ENCODE measurements at places on chromosomes 4 and X.

DNA sequence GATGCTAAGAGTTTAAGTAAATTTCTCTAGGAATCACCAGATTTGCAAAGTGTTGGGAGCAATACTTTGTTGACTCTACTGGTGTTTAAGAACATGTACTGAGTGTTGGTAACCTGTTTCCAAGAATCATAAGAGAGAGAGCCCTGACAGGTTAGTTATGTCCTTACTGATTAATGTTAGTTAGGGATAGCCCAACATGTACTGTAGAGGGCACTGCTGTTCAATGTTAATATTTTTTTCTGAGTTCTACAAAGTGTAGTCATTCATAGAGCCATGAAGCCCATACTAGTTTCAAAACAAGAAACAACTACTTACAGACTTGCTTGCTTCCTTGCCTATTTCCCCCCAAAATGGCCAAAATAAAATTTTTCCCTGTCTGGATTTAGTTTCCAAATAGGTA lies 11.9 kb downstream of the TMPRSS11D start:
- peak; percentile 51 for DNase-seq

- DNase-seq = peak; percentile 3
Observed at GRCh38 chr4:125787707-125788106, 473.0 kb downstream of the FAT4 start.

DNA sequence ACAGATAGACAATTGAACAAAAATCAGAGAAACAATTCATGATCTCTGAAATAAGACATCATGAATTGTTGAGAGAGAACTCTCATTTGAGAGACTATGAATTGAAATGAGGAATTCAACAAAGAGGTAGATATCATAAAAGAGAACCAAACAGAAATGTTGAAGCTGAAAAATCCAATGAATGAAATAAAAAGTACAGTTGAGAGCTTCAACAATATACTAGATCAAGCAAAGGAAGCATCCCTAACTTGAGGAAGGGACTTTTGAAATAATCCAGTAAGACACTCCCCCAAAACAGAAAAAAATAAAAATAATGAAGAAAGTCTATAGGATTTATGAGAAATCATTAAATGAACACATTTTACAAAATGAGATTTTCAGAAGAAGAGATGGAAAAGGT lies 310.0 kb upstream of the PCDH10 start:
- DNase-seq = no peak

GRCh38 chr4:4332529-4332928 lies 42.5 kb downstream of the ZBTB49 start:
- no peak for DNase-seq

DNA sequence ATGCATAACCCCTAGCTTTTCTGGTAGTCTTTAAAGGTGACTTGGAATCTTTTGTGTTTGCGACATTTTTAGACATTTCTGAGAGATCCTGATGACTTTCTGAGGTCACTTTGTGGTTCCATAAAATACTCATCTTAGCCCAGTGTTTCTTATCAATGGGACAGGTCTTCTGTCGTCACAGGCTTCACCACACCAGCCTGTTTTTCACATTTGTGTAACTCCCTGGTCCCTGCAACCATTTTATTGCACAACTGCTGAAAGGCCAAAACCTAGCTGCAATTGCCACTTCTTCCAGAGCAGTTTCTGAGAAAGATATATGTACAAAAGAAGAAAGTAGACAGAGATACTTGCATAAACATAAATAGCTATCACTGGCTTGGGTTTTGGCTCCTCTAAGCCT lies 120.9 kb downstream of the IL15 start:
- DNase-seq = no peak

GRCh38 chr4:6378493-6379445 lies 93.6 kb downstream of the PPP2R2C start:
- no peak for DNase-seq

DNA sequence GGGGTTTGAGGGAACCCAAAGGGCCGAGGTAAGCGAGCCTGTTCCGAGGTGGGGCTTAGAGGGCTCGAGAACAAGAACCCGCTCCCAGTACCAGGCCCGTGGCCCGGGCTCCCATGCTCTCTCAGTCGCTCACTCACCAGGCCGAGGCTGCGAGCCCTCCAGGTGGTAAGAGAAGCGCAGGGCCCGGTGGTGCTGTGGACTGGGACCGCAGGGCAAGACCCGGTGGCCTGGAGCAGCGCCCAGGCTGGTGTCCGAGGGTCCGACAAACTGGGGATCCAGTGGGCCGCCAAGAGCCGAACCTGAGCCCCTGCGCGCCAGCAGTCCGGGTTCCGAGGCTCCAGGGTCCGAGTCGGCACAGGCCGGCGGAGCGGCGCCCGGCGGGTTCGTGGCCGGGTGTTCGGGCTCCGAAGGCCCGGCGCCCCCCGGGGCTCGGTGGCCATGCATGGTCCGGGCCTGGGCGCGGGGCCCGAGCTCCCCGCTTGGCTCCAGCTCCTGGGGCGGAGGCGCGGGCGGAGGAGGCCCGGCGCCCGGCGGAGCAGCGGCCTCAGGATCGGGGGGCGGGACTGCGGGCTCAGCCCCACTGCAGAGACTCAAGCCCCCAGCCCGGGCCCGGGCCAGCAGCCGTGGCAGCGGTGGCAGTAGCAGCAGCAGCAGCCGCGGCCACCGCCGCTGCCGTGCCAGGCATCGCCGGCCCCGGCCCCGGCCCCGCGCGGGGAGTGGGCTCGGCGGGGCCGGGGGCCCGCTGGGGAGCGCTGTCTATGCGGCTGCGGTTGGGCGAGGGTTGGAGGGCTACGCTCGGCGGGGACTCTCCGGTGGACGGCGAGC lies 833 bp downstream of the FGD1 start:
- DNase-seq = no peak

DNA sequence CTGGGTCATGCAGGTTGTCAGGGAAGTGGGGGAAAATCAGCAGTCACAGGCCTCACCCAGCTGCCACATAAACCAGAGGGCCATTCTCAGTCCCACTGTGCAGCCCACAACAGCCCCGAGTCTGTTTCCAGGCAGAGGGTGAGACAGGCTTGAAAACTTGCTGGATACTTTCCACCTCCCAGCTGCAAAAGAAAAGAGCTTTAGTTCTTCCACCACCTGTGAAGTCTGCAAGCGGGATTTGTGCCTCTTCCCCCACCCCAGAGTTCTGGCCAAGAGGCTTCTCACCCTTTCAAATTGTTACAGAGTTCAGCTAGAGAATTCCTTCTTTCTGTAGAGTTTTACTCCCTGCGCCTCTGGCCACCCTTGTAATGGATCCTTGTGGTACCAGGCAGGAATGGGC lies 115.5 kb upstream of the ZDHHC15 start:
- no peak for DNase-seq

DNA sequence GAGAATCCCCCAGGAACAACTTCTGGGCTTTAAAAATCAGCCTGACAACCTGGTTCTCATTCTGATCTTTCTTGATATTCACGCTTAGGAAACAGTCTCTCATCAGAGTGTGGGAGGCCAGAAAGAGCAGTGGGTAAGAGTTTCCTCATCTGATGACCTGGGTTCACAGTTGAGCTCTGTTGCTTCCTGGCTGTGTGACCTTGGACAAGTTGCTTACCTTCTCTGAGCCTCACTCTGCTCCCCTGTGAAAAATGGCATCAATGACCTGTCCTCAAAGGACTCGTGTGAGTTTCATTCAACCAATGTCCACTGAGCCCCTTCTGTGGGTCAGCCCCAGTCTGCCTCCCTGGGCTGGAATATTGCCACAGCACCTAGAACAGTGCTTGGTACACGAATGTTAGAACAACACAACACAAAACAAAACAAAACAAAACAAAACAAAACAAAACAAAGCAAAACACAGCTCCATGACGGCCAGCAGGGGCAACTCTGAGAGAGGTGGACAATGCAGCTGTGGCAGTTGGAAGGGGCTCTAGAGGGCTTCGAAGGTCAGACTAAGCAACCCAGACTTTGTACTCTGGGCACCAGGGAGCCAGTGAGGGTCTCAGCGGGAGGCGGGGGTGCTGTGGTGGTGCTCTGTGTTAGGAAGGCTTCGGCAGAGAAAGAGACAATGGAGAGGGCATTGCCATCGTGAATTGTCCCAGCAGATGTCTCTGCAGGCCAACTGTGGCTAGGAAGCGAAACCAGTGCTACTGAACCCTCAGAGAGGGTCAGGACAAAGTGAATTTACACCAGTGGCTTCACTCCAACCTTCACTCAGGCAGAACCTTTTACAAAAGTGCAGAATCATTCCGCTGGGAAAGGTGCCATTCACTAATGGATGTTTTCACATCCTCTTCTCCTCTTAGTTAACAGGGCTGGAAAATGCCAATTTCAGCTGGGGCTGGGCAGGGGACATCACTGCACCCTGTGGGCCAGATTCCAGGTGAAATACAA lies 14.3 kb upstream of the C4orf50 start:
- no peak for DNase-seq

DNA sequence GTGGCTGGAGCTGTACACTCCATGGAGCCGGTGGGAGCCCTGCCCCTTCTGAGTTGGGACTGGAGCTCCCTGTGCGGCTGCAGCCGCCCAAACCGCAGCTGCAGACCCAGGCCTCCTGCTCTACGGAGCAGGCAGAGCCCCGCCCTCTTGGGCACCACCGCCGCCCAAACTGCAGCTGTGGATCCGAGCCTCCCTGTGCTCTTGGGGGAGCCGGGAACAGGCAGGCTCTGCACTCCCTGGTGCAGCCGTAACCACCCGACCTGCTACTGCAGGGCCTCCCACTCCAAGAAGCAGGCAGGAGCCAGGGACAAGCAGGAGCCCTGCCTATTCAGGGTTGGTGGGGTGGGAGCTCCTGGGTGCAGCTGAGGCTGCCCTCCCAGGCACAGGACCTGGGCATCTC lies 237.5 kb upstream of the ATP6AP2 start:
- no peak for DNase-seq

DNA sequence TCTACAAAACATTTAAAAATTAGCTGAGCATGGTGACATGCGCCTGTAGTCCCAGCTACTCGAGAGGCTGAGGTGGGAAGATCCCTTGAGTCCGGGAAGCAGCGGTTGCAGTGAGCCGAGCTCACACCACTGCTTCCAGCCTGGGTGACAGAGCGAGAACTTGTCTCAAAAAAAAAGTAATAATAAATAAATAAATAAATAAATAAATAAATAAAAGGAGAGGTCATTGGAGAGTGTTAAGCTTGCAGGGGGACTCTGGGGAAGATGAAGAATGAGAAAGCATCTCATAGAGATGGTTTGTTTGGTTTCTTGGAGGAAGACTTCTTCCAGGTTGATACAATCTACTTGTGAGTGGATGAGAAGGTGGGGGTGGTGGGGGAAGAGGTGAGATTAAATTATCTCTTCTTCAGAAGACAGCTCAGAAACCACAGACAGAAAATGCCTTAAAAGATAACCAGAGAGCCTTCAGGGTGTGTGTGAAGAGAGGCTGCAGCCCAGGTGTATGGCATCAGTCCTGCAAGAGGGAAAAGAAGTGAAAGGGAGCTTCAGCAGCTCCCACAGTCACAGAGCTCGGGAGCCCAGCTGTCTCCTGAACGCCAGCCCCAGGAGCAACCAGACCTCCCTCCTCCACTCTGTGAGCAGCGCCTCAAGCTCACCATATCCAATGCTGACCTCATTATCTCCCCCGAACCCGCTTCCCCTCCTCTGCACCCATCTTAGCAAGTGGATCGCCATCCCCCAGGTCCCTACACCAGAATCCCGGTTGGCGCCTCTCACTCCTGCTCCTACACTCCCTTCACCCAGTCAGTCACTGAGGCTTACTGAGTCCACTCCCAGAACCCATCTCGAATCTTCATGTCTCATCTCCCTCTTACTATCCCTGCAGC lies 48.2 kb downstream of the RBM47 start:
- DNase-seq = no peak

DNA sequence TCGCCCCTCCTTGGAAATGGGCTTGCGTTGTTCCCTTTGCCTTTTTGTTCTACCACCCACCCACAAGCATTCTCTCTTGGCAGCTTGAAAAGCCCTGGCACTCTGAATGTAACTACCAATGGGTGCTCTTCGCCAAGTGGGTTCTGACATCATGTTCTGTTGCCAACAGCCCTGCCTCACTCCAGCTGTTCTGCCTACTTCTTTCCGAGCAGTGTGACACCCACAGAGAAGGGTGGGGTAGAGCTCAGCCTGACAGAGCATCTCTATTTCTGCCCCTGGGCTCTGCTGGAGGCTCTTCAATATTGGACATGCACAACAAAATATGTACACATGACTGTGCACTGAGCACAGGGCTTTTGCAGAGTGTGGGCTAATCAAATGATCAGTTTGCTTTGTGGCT lies 15.6 kb upstream of the EXOSC9 start:
- peak; percentile 44 for DNase-seq

GRCh38 chrX:43750248-43750676 lies 94.2 kb downstream of the MAOA start:
- DNase-seq = peak; percentile 58

GRCh38 chr4:107972605-107973004 lies 17.1 kb upstream of the HADH start:
- DNase-seq = no peak

- DNase-seq = no peak
Observed at GRCh38 chr4:45648846-45649245, 475.0 kb downstream of the GABRG1 start.

DNA sequence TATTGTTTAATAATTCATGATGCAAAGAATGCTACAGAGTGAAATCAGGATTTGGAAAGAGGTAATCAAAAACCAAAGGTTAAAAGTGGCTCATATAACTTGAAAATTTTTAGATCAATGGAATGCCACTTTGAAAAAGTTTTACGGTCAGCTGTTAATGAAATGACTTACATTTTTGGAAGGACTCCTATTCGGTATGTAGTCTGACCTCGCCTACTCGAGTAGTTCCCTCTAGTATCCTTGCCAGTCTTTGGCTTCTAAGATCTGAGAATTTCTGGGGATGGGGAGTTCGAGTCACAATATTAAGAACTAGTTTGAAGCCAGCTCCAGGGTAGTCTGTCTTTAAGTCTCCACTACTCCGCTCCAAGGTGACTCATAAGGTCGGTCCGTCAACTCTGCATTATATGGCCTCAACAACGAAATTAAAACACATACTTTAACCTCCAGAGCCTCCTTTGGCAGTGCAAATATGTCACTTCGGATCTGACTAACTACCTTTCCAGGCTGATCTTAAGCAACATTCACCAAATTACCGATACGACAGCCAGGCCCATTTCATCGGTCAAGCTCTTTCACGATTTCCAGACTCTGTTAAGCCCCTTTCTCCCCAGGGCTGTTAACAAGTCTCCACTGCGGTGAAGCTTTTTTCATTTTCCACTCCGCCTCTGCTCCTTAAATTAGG lies 733 bp upstream of the NAA15 start:
- peak; percentile 63 for DNase-seq

DNA sequence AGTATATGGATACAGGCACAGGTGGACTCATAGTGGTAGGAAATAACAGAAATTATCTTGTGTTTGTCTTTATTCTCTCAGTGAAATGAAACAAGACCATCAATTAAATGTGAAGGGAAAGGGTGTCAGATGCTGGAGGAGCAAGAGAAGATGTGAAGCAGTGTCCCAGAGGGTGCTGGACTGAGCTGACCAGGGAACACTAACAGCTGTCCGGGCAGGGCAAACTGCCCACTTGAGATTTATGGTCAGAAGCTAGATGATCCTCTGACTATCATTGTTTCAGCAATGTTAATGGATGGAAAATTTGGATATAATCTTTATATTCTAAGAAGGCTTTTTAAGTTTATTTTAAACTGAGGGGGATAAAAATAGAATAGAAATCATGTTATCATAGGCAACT lies 267.2 kb upstream of the SLC7A11 start:
- DNase-seq = no peak

- peak; percentile 79 for DNase-seq
Observed at GRCh38 chr4:177427192-177427591, 15.0 kb downstream of the AGA start.

All from fibroblast of skin of right biceps (primary cell).